ENCODE measurements at places on chromosomes 4 and X.

- no peak for DNase-seq
Measured at GRCh38 chr4:154574311-154574710, 11.5 kb downstream of the FGB start.

- DNase-seq = no peak
Measured at GRCh38 chrX:8591501-8591900, 126.9 kb downstream of the VCX3B start.

DNA sequence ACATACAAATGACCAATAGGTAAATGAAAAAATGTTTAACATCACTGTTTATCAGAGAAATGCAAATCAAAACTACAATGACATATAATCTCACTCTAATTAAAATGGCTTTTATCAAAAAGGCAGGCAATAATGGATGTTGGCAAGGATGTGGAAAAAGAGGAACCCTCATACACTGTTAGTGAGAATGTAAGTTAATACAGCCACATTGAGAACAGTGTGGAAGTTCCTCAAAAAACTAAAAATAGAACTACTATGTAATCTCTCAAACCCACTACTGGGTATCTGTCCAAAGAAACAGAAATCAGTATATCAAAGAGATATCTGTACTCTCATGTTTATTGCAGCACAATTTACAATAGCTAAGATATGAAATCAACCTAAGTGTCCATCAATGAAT lies 165.9 kb upstream of the HHIP start:
- DNase-seq = no peak

GRCh38 chr4:52957835-52958631 lies 95.9 kb downstream of the RASL11B start:
- DNase-seq = no peak

DNA sequence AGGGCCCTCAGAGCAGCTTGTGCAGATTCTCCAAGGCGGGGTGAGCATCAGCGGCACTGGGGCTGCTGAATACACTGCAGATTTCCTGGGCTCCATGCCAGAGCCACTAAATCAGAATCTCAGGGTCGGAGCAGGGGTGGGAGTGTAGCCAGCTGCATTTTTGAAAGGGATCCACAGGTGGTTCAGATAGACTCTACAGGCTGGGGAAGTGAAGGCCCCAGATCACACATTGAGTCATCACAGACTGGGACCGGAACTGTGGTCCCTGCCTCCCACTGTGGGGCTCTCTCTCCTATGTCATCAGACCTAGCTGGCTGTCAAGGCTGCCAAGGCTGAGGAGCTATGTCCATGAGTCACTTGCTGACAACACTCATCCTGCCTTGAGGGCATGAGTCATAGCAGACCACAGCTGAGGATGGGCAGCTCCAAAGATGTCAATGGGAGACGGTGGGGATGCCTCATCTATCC lies 162.3 kb upstream of the MAMLD1 start:
- peak; percentile 45 for DNase-seq

GRCh38 chr4:32986236-32986635 lies 2266.1 kb downstream of the PCDH7 start:
- no peak for DNase-seq

GRCh38 chrX:120000490-120001246 lies 57.1 kb upstream of the NKAP start:
- DNase-seq = no peak

All from NCI-H1105 treated with DMSO at 0.1 percent for 48 hours (cell line).